ENCODE measurements at places on chromosomes 6 and 20.

DNA sequence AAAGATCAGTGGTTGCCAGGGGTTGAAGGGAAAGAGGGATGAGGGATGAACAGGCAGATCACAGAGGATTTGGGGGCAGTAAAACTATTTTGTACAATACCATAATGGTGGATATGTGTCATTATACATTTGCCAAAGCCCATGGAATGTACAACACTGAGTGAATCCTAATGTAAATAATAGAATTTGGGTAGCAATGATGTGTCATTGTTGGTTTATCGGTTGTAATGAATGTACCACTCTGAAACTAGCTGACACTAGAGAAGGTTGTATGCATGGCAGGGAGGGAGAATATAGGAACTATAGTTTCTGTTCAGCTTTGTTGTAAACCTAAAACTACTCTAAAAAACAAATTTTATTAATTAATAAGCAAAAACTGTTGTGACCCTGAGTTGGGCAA is 17.8 kb upstream of the ASF1A start:
- DNase-seq: no peak

DNA sequence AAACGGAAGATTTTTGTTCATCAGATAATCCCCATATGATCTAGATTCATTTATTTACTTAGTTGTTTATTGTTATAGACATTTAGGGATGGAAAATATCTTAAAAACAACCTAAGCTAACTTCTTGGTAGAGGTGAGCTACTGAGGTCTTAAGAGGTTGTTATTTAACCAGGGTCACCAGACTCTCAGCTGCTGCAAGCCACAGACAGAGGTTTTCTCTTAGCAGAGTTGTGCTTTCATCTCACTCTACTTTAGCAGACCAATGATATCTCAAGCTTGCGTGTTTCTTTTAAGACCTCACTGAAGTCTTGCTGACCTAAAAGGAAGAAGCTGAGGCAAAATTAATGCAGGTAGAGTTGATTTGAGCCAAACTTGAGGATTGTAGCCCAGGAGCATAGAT is 43.6 kb downstream of the NCOA7 start:
- no peak for DNase-seq

- no peak for DNase-seq
Observed at GRCh38 chr6:37056112-37056403, 50.6 kb downstream of the FGD2 start.

GRCh38 chr6:103367212-103367611 is 1492.5 kb downstream of the HACE1 start:
- no peak for DNase-seq

GRCh38 chr6:104537180-104537579 is 322.5 kb downstream of the HACE1 start:
- no peak for DNase-seq

- no peak for DNase-seq
Observed at GRCh38 chr20:43576108-43576507, 14.6 kb upstream of the IFT52 start.

DNA sequence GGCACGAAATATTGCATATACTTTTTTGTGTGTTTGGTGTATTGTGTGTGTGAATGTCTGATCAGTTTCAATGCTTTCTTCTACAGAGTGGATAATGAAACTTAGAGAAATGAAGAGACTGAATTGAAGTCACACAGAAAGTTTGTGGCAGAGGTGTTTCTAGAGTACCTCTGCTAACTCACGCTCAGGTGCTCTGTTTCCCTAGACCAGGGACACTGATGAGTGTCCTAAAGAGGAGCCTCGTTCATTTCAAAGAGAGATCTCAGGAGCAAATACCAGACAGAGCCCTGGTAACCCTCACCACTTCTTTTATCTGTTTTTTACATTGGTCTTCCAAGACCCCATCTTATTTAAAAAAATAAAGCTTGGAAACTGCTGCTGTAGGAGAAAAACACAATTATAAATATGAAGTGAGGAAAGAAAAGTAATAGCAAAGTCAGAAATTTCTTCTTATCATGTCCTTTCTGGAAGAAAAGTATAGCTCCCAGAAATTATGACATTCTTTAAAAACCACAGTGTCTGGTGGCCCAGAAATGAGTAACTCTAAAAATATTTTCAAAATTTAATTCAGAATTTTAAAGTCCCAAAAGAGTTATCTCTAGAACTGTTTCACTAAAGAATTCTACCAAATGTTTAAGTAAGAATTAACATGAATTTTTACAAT is 720.6 kb downstream of the RFPL4B start:
- DNase-seq: no peak

GRCh38 chr6:30981942-30982772 is 1.4 kb upstream of the MUC21 start:
- no peak for DNase-seq

Measured in RWPE2 (cell line).